A549 treated with GW870086 at 1 μM for 4 hours (cell line): ENCODE measurements at places on chromosomes 1 and 21. TPM values are rescaled to one million over a fixed set of nuclear protein-coding genes. Genes with fewer than 3 reads are reported as not detected.

Gene LIPI
- total RNA-seq: not detected in 5 replicates

Gene S100A1
- total RNA-seq: 0.62 to 0.80 TPM (median 0.73 TPM) in 4 of 5 replicates, not detected in the other

Gene CLDN19
- total RNA-seq: not detected in 5 replicates

Gene OR2L13
- not detected in 5 replicates for total RNA-seq
